ENCODE measurements at places on chromosomes 4 and X.

GRCh38 chrX:73855546-73855945 lies 292.5 kb downstream of the CHIC1 start:
- DNase-seq: peak; percentile 5

DNA sequence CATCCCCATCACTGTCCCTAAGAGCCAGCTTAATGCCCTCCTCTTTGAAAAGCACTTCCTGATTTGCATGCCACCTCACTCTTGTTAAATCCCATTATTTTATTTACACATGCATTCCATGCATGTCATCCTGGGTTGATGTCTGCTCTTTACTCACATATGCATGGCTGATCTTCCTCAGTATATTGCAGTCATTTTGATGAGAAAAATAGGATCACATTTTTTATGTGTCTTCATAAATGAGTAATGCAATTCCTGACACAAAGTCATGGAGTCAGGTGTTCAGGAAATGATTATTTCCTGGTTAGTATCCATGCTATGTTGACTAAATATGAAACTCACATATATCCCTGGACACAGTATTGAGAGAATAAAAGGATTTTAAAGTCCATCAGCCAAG lies 204.7 kb downstream of the SLIT2 start:
- DNase-seq: no peak

GRCh38 chr4:53986062-53986461 lies 78.3 kb downstream of the CHIC2 start:
- DNase-seq: no peak

GRCh38 chrX:13876652-13877051 lies 59.8 kb upstream of the GPM6B start:
- no peak for DNase-seq

DNA sequence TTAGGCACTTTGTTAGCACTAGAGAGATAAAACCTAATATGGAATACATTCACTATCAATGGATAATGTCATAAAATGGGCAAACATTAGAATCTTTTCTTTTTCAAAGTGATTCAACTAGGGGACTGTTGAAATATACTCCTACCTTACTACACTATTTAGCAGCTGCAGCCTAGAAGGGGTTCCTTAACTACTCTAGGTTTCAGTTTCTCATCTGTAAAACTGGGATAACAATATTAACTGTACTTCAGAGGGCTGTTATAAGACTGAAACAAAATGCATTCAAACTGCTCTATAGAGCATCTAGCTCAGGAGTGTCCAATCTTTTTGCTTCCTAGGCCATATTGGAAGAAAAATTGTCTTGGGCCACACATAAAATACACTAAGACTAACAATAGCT lies 147.4 kb downstream of the CDS1 start:
- no peak for DNase-seq

Data from stimulated activated CD8-positive, alpha-beta memory T cell treated with anti-CD3 and anti-CD28 coated beads, Interleukin-15, amount 100 ng/mL, for 48 hours (primary cell).